Kidney (tissue), 22 donors: ENCODE measurements at places on chromosomes 1 and 21.

- no peak for DNase-seq
These were observed 14.6 kb downstream of the EFCAB7 start for GRCh38 chr1:63537940-63538339.

DNA sequence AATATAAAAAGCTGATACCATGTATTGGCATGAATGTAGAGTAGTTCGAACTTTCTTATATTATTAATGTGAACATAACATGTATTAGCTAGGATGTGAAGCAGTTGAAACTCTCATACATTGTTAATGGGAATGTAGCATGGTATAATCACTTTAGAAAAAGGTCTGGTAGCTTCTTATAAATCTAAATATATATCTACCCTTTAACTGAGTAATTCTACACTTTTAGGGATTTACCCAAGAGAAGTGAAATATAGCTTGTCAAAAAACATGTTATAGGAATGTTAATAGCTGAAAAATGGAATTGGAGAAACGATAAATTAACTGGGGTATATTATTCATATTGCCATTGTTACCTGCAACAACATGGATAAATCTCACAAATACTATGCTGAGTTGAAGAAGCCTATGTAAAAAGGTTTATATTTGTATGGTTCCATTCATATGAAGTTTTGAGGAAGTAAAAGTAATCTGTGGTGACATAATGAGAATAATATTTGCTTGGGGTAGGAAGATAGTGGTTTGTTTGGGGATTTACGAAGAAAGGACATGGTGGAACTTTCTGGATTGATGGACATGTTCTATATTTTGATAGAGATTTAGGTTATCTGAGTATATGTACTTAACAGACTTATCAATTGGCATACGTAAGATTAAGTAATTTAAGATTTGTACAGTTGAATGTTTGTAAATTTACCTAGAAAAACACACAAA lies 76.6 kb downstream of the MAST2 start:
- no peak for DNase-seq

GRCh38 chr1:45314266-45314665 lies 12.4 kb upstream of the HPDL start:
- no peak for DNase-seq

- DNase-seq = no peak
These were observed 2.7 kb upstream of the CDC42BPA start for GRCh38 chr1:227321035-227321434.

- DNase-seq = no peak
These were observed 1.6 kb downstream of the AGO4 start for GRCh38 chr1:35809114-35810095.

- no peak for DNase-seq
These were observed 66.3 kb downstream of the C1orf185 start for GRCh38 chr1:51168266-51168845.

DNA sequence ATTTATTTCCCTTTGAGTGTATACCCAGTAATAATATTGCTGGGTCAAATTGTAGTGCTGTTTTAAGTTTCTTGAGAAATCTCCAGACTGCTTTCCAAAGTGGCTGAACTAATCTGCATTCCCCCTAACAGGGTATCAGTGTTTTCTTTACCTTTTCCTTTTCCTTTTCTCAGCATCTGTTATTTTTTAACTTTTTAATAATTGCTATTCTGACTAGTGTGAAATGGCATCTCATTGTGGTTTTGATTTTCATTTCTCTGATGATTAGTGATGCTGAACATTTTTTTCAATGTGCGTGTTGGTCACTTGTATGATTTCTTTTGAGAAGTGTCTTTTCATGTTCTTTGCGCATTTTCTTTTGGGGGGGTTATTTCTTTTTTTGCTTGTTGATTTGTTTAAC lies 374.9 kb upstream of the BRINP3 start:
- DNase-seq = no peak

- DNase-seq = no peak
These were observed 40.4 kb downstream of the FRRS1 start for GRCh38 chr1:99725996-99726395.

DNA sequence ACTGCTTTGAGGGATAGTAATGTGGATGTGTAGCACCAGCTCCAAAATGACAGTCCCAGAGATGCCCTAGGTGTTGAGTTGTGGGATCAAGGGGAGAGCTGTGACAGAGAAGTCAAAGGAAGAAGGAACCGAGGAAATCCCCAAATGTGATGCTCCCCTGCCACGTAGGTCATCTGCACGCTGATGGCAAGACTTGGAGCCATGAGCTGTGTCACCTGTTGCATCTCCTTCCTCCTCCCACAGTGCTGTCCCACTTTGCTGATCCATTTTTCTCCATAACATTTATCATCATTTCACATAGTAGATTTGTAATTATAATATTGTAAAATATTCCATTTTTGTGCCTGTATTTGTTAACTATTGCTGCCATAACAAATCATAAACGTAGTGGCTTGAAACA lies 17.6 kb upstream of the RCAN1 start:
- DNase-seq = no peak

- no peak for DNase-seq
These were observed 7.0 kb downstream of the PALMD start for GRCh38 chr1:99652881-99653281.
